NCI-H526 (cell line): ENCODE measurements at places on chromosomes 2 and 18.

GRCh38 chr18:78542204-78542603 lies 437.4 kb upstream of the SALL3 start:
- DNase-seq, result no peak

DNA sequence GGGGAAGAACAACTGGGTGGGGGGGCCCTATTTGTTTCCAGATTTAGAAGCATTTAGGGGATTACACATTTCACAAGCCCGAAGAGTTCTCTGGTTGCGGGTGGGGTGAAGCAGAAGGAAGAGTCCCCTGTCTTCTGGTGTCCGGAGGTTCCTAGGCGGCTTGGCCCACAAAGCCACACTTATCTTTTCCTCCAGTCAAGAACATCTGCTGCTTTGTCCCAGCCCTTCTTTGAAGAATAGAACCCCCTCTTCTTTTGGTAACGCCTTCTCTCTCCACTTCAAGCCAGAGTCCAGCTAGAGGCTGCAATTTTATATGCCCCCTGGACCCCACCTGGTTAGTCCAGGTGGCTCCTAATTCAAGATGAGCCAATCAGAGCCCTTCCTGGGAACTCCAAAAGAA lies 15.8 kb downstream of the BOLA3 start:
- DNase-seq, result no peak

DNA sequence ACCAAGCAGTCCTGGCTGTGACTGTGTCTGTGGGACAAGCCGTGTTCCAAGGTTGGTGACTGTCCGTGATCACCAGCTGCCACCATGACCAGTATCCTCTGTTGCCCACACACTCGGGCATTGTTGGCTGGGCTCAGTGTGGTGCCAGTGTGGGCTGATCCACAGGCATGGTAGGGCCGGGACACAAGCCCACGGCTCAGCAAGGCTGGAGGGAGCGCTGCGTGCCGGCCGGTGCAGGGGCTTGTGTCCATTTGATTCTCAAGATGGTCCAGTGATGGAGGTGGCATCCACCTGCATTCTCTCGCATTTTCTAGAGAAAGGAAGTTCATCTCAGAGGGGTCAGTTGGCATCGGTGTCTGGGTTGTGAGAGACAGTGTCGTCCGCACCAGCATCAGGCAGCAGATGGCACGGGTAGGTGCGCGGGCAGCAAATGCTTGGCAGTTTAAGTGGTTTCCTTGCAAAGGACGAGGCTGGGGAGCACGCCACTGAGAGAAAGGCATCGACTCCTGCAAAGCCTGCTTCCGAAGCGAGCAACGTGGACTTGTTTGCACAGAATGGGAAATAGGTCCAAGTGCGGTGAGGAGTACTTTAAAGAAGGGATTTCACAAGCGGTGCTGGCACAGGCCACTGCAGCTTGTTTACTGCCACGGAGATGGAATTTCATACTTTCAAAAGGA lies 20.9 kb downstream of the TWIST2 start:
- DNase-seq, result no peak

DNA sequence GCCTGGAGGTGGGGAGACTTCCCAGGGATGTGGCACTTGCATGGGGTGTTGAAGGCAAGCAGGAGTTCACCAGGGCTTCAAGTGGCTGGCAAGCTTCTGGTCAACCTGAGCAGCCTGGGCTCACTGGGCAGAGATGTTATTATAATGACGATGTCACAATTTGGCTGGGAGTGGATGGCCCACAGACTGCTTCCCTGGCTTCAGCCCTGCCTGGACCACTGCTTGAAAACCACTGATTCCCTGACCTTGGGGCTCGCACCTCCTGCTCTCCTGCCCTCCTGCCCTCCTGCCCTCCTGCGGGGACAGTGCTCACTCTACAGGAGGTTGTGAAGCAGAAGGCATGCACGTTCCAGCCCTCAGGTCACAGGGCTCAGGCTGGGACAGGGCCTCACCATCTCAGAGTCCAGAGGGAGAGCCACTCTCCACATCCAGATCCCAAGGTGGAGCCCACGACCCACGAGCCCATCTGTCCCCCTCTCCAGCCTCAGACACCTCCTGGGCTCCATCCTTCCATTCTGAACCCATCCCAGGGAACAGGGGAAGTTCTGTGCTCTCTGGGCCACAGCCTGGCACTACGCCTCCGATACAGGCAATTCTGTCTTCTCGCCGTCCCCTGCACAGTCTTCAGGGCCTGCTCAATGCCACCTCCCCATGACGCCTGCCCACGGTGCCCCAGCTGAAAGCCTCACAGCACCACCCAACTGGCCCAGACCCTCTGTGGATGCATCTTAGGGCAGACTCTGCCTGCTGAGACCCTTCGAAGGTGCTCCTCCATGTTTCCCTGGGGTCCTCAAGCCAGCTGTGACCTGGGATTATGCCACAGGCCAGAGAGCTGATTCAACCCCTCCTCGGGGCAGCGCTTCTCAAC lies 241.6 kb upstream of the RAB6C start:
- no peak for DNase-seq

DNA sequence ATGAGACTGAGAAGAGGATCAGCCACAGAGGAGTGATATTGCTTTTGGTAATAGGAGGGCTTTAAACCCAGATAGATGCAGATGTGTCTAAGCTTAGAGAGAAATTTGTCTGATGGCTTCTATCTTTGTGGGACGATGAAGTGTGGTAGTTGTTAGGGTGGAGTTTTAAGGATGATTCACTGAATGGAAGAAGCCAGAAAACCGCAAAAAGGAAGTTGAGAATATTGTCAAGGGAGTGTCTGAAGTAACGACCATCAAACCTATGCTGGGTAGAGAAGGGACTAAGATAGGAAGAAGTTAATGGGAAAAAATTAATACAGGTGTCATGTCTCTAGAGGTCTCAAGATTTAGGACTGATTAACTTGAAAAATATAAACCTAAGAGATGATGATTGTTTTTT lies 195.6 kb upstream of the MC4R start:
- no peak for DNase-seq

- no peak for DNase-seq
Measured at GRCh38 chr2:241797441-241798080, 11.4 kb upstream of the NEU4 start.

DNA sequence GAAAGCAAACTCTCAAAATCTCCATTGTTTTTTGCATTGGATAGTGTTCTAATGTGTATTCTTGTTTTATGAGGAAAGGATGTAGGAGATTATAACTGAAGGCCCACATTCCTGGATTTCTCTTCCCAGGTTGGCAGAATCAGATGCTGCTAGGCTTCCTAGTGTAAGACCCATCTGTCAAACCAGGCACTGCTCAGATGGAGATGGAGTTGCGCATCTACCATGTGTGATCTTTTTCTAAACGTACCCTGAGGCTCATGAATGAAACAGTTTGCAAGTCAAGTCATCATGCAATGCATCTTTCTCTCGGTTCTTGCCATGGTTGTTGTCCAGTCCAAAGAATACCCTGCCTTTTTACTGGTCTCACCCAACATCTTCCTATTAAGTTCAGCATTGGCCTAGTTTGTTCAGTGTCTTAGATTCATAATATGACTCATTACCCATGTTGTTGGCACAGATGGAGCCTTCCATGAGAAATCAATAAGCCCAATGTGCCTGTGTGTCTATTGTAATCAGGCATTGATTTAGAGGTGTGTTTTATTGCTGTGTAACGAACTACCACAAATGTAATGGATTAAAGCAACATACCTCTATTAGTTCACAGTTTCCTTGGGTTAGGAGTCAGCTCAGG lies 127.4 kb downstream of the NYAP2 start:
- no peak for DNase-seq

DNA sequence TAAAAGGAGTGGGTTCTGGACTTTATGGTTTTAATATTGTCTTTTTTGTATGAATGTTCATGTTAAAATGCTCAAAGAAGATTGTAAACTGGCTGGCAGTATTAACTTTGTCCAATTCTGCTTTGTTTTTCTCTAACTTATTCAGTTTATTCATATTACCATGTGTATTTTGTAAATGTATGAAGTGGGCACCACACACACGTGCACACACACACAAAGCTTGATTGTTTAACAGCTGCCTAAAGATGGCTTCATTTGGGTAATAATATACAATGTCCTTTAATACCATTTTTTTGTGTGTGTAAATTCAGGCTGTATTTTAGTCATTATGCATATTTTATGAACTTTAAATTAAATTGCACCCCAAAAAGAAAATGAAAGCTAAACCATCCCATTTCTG lies 11.4 kb upstream of the APCDD1 start:
- DNase-seq, result no peak

DNA sequence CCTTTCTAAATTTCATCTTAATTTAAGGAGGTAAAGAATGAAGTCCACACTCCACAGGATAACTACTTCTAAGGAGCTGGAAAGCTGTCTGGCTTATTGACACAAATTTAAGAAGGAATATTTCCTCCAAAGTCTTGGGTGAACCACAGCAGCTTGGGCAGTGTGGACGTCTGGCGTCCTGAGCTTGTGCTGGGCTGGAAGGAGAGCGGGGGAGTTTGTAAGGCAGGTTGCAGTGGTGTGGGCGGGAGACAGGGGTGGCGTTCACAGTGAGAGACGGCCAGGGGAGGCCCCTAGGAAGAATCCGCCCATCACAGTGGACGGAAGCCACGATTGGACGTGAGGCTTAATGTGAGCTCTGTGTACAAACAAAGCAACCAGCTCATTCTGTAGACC lies 25.7 kb downstream of the ADI1 start:
- DNase-seq, result peak; percentile 13

GRCh38 chr18:57276829-57277228 lies 75.5 kb upstream of the ST8SIA3 start:
- no peak for DNase-seq

DNA sequence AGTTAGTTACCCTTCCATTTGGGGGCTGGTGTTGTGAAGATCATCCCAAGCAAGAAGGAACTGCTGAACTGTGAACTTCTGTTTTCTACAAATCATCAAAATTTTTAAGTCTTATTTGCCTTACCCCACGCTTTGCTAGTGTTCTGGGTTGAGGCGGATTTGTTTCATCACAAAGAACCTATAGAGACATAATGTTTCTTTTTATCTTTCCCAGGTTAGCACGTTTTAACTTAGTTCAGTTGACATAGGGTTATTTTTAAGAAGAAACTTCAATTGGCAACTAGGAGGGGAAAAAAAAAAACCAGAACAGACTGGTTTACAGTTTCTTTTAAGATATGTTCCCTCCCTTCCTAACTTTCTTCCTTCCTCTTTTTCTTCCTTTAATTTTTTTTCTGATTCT lies 31.1 kb upstream of the CERS6 start:
- DNase-seq, result no peak

GRCh38 chr2:217973008-217973787 lies 29.6 kb downstream of the TNS1 start:
- DNase-seq, result no peak

DNA sequence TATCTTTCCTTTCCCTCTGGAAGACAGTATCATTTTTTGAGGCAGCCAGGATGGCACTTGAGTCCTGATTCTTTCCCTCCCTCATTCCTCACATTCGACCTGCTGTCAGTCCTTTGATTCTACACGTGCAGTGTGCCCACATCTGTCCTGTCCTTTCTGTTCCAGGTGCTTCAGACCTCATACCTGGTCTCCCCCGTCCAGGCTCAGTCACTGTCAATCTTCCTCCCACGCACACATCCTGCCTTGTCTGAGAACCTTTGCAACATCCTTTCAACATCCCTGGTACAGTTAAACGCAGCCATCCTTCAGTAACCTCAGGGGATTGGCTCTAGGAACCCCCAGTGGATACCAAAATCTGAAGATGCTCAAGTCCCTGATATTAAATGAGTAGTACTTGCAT lies 10.1 kb downstream of the BCL2 start:
- DNase-seq, result no peak

DNA sequence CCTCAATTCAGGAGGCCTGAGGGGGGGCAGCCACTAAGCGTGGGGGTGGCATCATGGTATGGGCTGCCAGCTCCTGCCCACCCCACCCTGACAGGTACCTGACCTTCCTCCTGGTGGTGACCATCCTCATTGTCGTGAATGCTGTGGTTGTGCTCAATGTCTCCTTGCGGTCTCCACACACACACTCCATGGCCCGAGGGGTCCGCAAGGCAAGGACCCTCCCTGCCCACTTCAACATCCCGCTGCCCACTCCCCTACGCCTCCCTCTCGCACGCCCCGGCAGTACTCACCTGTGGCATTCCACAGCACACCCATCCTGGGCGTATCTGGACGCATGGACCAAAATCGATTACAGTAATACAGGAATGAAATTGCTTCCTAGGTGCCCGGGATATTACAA lies 4.0 kb downstream of the CHRNG start:
- no peak for DNase-seq

DNA sequence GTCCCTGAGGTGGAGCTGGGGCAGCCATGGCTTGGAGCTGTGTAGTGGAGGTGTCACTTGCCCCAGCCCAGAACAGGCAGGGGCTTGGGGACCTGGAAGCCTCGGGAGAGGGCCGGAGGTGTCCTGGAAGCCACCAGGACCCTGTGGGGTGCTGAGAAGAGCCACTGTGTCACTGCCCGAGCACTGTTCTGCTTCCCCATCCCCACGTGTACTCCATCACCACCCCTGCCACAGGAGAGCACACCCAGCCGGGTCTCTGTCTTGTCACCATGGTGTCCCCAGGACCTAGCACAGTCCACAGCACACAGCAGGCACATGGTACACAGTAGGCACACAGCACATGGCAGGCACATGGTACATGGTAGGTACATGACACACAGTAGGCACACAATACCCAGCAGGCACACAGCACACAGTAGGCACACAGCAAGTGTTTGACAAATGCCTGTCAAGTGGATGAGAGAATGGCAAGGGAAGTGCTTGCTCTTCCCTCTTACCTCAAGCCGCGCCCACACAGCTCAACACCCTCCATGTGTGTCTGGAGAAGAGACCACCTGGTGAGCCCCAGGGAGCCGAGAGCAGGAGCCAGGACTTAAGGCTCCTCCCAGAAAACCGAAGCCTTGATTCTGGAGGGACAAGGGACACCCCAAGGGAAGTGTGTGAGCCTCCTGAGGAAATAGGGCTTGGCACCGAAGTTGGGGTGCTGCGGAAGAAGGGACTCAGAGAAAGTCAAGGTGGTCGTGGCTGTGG lies 13.3 kb downstream of the MBP start:
- DNase-seq, result no peak

DNA sequence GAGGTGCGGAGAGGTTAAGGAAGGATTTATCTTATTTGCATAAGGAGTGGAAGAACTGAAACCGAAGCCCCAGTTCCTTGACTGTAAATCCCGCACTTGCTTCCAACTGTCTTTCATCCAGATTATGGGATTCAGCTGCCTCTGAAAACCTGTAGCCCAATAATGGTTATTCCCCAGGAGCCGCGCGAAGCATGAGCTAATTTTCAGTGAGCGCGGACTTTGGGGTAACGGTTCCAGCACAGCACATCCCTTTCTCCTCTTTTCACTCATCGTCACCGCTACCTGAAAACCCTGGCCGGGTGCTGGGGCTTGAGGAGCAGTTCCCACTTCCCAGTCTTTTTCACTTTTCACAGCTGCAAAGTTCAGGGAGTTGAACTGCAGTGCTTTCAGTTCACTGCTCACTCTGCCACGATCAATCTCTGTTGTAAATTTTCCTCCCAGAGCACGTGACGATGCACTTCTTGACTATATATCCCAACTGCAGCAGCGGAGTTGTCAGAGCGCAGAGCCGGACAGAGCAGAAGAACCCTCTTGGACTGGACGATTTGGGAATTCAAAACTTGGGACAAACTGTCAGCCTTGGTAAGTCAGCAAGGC lies at the start of gene KCNE4:
Gene KCNE4, plus strand, starts transcription at position 498 of the 597 bp plus-strand sequence. CDS start 641 bp downstream, outside the sequence.
- peak; percentile 3 for DNase-seq
